Omental fat pad (tissue), 4 donors: ENCODE measurements at places on chromosomes 1 and 21. TPM values are rescaled to one million over a fixed set of nuclear protein-coding genes. Genes with fewer than 3 reads are reported as not detected.

DNA sequence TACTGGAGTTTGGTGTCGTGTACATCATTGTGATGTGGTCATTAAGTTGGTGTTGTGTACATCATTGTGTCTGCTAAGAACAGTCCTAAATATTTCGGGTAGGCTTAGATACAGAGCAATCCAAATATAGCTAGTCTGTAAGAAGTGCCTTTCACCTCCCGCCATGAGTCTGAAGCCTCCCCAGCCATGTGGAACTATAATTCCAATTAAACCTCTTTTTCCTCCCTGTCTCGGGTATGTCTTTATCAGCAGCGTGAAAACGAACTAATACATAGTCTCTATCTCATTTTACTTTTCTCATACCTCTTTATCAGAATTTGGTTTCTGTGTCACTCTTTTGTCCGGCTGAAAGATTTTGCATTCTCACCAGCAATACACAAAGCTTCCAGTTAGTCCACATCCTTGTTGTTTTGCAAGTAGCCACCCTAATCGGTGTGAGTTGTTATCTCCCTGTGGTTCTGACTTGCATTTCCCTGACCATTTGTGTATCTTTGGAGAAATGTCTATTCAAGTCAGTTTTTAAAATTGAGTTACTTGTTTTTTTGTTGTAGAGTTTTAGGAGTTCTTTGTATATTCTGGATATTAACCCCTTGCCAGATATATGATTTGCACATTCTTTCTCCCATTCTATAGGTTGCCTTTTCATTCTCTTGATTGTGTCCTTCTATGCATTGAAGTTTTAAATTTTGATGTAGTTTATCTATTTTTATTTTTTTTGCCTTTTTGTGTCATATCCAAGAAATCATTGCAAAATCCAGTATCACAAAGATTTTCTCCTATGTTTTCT, 56.5 kb downstream of the FNBP1L start:
- no peak for DNase-seq

- DNase-seq = peak; percentile 94
Observed at GRCh38 chr1:44327679-44328491, 27.2 kb downstream of the ERI3 start.

GRCh38 chr1:3544040-3544977, 67.0 kb downstream of the MEGF6 start:
- DNase-seq = no peak

- DNase-seq = no peak
Observed at GRCh38 chr1:14037101-14037847, 337.3 kb downstream of the PRDM2 start.

DNA sequence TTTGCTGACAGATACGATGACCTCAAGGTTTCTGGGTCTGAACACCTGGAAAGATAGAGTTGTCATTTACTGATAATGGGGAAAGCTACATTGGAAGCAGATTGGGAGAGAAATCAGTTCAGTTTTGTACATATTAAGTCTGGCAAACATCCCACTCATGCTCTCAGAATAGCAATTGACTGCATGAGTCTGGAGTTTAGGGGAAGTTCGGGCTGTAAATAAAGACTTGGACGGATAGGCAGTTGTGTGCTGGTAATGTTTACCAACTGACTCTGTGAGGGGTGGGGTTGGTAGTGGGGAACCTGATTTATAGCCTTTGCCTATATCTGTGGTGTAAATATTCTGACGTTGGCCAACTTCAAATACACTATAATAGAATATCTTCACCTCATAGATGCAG, 4.0 kb downstream of the H6PD start:
- no peak for DNase-seq

- DNase-seq = no peak
Observed at GRCh38 chr1:191752342-191752741, 405.9 kb upstream of the RGS18 start.

DNA sequence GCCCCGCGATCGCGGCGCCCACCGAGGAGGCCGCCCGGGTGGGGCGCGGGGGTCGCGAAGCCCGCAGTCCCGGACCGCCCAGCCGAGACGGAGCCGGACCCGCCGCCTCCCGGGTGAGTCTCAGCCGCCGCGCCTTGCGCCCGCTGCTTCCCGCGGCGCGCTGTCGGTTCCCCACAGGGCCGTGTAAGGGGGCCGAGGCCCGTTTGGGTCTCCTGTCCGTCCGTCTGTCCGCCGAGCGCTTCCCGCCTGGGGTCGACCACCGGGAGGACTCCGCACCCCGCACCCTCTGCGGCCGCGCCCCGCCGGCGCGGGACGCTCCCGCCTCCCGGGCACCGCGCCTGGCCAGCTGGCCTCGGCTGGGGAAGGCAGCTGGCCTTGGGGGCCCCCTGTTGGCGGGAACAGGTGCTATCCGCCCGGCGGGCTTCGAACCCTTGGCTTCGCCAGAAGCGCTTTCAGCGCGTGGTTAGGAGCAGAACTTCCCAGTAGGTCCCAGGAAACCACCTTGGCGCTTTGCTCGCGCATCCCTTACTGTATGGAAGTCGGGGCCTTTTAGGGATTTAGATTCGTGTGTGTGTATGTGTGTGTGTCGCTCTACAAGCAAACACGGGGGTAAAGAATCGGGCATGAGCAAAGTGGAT, 414 bp downstream of the TMEM51 start:
- no peak for DNase-seq

- no peak for DNase-seq
Observed at GRCh38 chr1:63327417-63328054, 5.2 kb downstream of the FOXD3 start.

- DNase-seq = no peak
Observed at GRCh38 chr1:16189921-16190621, 22.4 kb downstream of the ARHGEF19 start.

DNA sequence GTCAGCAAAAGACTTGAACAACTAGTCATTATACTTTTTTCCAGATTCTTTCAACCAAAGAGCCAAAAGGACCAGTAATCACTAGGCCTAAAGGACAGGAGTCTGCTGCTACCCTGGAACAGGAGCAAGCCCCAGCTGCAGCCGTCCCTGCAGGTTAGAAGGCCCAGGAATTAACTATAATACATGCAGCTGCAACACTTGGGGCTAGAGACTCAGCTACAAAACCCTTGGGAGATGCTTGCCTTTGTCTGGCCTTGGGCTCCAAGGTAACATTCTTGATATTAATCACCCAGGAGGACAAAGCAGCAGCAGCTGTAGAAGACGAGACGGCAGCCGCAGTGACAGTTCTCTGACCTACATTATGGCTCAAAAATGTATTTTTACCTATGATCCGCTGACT, 841.2 kb upstream of the ADGRL4 start:
- DNase-seq = no peak

DNA sequence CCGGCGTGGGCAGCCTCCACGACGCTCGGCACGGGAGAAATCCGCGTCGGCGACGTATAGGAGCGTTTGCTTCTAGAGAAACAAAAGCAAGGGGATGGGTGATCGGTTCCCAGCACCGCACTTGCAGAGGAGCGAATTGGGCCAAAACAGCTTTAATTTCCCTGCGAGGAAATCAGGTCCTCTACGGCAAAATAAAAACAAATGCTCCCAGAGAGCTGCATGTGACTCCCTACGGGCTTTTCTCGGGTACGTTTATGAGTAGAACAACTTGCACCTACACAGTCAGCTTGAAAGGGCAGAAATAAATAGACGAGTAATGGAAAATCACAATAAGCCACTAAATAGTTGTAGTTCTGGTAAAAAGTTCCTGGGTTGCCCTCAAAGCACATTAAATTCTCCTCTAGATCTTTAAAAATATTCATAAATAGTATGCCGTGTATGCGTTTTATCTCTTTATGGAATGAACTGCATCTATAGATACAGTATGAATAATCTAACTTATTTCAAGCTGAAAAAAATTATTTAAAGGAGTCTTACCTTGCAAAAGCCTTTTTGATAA, 1.2 kb downstream of the NHLH2 start:
- no peak for DNase-seq

Gene SDHB
- total RNA-seq = 116 TPM

DNA sequence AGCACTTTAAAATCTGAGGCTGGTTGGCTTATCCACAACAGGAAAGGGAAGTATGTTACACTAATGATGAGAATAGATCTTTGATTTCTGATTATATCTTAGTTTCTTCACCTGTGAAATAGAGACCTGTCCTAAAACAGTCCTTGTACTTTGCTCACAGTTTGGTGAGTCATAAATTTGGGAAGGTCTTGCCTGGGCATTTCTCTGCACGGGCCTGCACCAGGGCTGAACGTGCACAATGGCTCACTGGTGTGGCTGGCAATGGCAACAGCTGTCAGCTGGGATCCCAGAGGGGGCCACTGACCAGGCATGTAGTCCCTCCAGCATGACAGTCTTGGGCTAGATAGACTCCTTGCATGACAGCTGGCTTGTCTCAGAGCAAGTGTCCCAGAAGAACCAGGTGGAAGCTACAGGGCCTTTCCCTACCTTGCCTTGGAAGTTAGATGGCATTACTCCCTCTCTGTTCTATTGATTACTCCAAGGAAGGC, 367.4 kb downstream of the DISC1 start:
- DNase-seq = no peak

DNA sequence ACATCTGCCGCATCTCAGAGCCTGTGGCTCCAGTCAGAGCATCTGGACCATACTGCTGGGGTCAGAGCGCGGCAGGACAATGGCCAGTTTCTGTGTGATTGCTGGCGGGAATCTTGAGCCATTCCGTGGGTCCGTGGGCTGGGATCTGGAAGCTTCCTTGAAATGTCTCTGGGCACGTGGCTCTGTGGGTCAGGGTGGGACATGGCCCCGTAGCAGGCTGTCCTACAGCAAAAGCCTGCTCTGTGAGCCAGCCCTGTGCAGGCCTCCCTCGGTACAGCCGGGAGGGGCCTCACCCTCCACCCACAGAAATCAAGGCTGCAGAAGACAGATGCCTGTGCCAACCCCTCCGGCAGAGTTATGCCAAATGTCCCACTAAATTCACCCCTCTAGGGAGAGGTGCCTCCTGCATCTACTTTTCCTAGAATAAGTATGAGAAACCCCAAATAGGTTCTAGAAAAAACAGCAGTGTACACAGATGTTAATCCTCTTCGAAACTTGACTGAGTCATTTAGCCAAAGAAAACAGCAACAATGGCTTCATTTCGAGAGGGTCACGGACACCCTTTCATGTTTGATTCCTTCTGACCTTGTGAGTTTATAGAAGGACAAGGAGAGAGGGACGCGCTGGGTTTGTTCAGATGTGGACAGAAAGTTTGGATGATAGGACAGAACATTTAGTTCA, 27.8 kb downstream of the COL18A1 start:
- no peak for DNase-seq

DNA sequence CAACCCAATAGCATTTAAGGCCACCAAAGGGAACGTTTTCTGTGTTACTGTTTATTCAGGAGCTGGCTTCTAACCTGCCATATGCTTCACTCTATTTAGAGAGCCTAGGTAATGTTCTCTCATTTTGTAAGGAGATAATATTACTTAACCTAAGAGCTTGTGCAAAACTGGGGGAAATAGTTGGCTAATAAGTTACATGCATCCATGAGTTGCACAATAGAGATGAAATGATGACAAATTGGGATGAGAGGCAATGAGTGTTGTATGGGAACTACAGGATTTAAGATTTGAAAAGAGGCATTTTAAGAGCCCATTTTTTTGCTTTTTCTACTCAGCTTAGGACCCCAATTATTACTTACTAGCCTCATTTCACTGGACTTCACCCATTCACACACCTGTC, 151.0 kb downstream of the ST6GALNAC3 start:
- DNase-seq = no peak

Gene B3GALT6
- 23.0 TPM for total RNA-seq

- no peak for DNase-seq
Observed at GRCh38 chr1:182446033-182446669, 3.8 kb upstream of the RGSL1 start.

GRCh38 chr1:208248307-208248801, 4.2 kb upstream of the PLXNA2 start:
- DNase-seq = no peak

DNA sequence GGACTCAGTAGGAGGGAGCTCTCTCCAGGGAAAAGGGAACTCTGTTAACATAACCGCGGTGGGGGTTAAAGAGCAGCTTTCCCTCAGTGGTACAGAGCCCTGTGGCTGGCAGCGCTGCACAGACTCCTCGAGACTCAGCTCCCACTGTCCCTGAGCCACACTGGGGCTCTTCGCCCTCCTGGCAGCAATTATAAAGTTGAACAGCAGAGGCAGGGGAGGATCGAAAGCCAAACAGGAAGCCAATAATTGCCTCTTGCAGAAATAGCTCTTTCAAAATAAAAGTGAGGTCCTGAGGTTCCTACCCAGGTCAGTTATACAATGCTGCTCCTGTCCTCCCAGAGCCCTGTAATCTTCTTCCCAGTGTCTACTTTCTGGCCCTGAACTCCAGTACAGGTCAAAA, 77.0 kb downstream of the FAM78B start:
- no peak for DNase-seq

GRCh38 chr1:100530880-100531487, 7.0 kb upstream of the GPR88 start:
- no peak for DNase-seq

- no peak for DNase-seq
Observed at GRCh38 chr1:160646711-160647328, at the start of gene SLAMF1. TSS of gene SLAMF1 (minus strand) at chr1:160647044. CDS start at chr1:160646945, 99 bp downstream.

DNA sequence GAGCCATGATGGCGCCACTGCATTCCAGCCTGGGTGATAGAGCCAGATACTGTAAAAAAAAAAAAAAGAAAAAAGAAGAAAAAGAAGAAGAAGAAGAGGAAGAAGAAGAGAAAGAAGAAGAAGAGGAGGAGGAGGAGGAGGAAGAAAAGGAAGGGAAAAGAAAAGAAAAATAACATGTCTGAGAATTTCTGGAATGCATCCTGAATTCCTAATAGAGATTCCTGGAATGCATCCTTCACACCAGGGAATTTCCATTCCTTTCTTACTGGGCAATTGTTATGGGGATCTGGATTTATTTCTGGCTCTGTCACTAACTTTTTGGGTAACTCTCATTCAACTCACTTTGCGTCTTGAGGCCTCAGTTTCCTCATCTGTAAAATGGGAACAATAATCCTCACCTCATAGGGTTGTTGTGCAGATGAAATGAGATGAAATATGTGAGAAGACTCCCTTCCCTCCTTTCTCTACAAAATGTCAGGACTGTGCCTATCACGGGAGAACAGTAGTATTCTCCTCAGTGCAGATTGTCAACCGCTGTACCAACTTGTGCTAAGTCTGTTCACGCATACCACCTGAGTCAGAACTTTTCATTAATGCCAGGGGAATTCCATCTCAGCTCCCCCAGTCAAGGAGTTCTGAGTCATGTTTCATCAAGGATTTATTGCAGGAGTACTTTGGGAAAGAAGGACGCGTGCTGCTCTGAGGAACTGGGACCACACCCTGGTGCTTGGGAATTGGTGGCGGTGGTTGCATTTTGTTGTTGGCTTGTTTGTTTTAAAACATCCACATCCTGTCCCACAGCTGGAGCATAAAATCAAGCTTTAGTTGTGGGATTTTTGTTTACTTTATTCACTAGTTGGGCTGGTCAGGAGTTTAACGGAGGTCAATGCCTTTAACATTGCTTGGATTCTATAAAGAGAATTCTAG, 42.4 kb upstream of the ROR1 start:
- no peak for DNase-seq

DNA sequence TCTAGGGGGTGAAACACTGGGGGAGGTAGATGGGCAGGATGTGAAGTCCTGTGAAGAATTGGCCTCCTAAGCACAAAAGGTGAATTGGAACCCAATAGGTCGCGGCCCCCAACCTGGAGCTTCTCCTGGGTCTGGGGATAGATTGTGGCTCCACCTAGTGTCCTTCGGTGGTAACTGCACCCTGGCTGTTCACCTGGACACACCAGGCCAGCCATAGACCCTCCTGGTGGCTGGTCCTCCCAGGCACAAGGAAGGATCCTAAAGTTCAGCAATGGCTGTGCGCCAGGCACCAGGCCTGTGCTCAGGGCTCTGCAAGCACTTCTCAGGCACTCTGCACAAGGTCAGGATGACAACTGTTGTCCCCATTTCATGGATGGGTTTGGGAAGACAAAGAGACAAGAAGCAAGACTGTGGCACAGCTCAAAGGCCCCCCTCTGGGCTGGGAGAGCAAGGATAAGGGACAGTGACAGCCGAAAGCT, 13.5 kb downstream of the ESPN start:
- peak; percentile 48 for DNase-seq
